ENCODE measurements at places on chromosomes 2 and 18.

GRCh38 chr2:148534416-148535204 lies 109.9 kb upstream of the EPC2 start:
- no peak for DNase-seq

- DNase-seq, result no peak
Measured at GRCh38 chr2:188349019-188349418, 57.3 kb downstream of the GULP1 start.

DNA sequence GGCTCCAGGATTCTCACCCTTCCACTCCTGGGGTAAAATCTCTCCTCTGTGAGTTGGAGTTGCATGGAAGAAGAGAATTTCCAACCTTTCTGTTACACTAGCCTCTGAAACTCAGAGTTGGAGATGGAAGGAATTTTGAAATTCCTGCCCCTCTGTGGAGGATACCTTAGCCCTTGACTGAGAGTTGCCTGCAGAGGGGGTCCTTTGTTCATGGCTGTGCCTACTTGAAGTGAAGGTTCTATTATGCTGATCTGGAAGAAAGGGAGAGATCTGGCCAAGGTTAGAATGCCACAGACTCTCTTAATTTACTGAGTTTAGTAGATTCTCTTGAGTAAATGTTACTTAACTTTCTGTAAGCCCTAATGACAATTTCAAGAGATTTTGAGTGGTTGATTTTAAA lies 626.6 kb upstream of the GYPC start:
- DNase-seq, result no peak

- DNase-seq, result no peak
Measured at GRCh38 chr2:15205562-15205961, 355.6 kb downstream of the NBAS start.

DNA sequence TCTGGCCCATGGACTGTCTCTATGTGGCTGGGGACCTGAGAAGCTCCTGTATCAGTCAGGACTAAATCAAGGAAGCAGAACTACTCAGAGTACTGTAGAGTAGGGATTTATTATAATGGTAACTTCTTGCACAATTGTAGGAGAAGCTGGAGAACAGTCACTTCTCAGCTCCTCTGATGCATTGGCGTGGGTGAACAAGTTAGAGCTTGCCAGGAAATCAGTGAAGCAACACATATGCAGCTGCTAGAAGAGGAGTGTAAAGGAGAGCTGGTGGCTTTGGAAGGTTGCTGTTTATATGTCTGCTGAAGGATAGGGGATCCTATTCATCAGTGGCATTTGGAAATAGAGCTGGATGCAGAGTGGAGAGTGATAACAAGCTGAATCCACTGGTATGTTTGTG lies 215.5 kb upstream of the CWC22 start:
- DNase-seq, result no peak

- DNase-seq, result no peak
Measured at GRCh38 chr2:129478902-129479517, 500.5 kb upstream of the RAB6C start.

DNA sequence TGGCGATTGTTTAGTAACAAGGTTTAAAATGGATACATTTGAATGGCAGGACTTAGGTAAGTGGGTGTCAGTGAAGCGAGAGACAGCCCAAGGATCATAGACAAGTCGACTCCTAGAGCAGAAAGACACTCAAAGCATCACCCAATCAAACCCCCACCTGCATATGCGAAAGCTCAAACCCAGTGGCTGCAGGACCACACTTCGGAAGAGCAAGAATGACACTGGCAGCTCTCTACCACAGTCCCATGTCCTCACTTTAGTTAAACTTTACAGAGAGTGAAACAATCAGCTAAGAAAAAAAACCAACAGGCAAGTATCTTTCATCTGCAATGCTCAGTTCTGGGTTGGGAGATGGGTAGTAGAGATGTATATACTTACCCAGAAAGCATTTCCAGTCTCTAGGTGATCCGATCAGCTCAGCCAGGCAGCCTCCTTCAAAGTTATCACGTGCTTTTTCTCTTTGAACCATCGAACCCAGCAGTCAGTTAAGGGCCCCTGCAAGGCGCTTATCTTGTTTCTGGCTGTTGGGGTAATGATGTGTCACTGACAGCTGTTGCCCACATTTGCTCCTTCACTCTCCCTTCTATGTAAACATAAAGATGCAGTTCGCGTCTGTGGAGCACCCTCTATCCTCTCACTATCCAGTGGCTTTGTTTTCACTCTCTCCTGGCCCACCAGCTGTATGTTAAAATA lies 357.5 kb upstream of the ID2 start:
- DNase-seq, result no peak

DNA sequence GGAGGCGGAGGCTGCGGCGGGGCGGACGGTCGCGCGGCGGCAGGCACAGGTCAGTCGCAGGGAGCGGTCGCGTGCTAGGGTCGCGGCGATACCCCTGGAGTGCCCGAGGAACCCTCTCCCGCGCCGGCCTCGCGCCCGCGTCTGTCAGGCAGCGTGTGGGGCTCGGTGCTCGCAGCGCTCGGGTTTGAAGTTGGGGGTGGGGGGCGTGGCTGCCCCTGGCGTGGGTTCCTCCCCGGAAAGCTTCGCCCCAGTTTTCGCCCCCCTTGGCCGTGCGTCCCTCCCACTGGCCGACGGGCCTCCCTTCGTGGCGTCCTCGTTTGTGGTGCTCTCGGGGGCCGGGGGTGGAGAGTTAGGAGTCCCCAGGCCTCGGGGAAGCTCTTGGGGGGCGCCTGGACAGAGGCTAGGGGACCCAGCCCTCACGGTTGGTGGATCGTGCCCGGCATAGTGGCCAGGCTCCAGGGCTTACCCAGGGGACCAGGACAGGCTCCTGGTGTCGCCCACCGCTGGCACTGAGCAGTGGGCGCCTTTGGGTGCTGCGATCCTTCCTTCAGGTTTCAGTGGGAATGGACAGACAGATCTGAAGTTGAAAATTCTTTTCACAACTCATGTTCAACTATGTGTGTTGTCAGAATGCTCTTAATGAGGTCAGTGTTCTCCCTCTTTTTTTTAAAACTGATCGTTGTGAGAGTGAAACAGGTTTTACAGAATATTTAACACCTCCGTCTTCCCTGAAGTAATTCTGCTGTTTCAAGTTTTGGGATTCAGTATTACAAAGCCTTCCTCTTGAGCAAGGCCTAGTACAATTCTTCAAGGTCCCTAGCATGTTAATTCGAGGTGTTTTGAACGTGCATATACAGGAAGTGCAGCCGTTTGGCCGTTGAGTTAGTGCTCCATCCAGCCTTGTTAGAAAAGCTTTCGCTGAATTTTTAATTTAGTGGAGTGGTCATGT lies 604 bp downstream of the RALBP1 start:
- DNase-seq, result no peak

DNA sequence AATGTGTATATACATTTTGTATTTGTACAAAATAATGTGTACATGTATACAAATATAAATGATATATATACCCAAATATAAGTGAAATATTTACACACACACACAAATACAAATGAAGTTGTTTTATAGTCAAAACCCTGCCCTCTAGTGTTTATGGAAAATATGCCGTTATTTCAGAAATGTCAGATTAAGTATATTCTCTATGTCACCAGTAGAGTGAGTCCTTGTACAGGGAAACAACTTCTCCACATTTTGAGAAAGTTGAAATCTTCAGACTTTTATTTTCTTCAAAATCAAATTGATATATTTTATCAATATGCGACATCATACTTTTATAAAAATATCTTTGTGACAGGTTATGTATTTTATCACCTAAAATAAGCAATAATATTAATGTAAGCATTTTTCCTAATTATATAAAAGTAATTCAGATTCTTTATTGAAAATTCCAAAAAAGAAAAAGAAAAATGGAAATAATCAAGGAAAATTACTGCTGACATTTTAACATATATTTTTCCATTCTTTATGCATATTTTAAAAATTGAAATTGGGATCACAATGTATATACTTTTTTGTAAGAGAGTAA lies 22.4 kb downstream of the ARL6IP6 start:
- no peak for DNase-seq

All from right hindlimb (tissue), 1 donor.